ENCODE measurements at places on chromosomes 1 and 21.

DNA sequence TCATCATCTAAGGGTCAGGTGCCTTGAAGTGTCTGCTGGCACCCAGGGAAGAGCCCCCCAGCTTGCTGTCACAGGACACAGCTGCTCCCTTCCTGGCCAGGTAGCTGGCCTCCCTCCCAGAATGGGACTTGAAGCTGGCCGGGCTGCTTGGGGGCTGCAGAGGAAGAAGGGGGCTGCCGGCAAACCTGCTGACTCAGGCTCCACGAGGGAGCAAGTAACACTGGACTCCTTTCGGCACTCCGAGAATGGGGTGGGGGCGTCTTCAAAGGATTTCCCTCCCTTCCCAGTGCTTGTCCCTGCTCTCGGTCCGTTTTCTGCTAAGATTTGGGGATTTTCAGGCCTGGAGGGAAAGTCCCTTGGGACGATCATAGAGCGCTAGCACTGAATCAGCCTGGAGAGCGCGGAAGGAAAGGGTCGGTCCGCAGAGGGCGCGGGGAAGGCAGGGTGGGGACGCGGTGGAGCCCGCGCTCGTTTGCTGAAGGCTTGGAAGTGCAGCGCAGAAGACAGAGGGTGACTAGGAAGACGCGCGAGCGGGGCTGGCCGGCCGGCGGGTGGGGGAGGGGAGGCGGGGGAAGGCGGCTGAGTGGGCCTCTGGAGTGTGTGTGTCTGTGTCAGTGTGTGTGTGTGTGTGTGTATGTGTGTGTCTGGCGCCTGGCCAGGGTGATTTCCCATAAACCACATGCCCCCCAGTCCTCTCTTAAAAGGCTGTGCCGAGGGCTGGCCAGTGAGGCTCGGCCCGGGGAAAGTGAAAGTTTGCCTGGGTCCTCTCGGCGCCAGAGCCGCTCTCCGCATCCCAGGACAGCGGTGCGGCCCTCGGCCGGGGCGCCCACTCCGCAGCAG lies at the start of gene CSF1:
Gene CSF1 (plus strand): TSS at position 727 of the 840 bp plus-strand sequence. CDS start 175 bp downstream, outside the sequence.
- DNase-seq, result peak; percentile 21

DNA sequence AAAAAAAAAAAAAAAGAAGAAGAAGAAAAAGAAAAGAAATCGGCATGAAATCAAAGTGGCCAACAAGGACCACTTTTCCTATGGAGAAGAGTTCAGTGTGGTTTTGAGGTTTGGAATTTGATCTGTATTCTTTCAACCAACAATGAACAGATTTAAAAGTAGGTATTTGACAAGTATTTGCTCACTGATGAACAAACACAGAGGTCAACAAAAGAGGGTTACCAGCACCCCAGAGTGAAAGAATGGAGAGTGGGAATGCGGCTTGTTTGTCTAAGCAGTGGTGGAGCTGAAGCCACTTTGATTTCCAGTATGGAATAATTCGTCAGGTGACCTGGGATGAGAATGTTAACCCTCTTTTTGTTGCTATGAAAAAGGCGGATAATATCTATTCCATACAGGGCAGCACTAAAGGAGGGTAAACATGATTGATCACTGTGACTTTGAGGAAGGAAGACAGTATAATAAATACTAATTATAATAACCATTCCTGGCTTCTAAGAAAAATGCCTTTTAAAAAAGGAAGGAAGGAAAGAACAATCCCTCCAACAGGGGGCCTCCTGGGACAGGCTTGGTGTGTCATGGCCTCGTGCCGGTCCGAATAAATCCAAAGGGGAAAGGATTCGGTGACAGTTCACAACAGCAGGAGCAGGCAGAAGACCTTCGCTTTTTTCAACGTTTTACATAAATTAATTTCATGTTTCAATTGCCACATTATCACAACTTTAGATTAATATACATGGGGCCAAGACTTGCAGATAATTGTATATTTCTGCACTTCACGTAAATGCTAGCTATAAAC lies 37.2 kb upstream of the SIM2 start:
- DNase-seq, result peak; percentile 44

DNA sequence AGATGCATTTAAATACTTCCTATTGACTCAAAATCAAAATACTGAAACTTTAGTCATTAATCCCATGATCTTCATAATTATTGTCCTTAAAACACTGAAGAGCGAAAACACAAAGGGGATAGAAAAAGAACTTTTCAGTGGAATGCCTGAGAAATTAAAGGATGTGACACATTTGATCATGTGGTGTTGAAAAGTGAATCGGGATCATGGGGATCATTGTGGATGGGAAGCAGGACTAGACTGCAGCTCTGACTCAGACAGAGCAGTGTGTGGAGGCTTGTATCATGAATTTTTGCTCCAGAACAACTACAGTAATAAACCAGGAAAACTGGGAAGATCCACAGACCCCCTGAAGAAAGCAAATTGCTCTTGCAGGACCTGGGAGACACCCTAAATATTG lies 161.1 kb upstream of the CXADR start:
- no peak for DNase-seq

- DNase-seq, result no peak
Observed at GRCh38 chr1:18931730-18932129, 24.7 kb downstream of the IFFO2 start.

DNA sequence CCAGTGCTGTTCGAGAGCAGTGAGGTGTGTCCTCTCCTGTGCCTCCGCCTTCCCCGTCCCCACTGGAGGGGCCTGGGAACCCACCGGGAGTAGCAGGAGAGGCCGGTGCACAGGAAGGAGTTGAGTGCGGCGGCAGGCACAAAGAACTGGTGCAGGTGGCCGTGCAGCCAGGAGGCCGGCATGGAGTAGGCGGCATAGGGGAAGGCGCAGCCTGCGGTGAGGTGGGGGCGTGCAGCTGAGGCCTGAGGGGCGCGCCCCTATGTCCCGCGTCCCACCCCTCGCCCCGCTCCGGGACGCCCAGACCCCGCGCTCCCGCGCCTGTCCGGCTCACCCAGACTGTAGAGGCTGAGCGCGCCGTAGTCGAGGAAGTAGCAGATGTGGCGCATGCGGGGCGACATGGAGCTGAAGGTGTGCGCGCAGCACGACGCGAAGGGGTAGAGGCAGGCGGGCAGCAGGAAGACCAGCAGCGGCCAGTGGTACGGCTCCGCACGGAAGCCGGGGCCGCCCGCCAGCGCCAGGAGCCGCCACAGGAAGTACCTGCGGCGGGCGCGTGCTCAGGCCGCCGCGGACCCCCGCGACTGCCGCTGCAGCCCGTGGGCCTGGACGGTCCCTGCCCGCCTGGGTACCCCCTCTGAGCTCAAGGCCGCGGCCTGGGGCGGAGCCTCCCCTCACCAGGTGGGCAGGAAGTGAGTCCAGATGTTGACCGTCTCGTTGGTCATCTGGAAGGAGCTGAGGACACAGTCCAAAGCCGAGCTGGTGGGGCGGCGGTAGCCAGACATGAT lies 2.2 kb downstream of the PAQR6 start:
- DNase-seq, result no peak

DNA sequence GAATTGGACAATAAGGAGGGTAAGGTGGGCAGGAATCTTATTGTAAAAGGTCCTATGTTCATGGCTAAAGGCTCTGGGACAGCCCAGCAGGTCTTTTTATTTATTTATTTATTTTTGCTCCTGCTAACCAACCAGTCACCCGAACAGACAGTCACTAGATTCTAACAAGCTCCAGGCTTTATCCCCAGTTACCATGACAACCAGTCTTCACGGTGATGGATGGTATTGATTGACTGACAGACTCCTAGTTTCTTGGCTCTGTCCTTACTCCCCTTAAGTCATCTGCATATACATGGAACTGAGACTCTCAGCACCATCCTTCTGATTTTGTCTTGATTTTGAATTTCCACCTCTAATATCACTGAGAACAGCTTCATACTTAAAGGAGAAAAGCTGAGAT lies 44.3 kb downstream of the C8A start:
- DNase-seq, result no peak

- DNase-seq, result no peak
Observed at GRCh38 chr1:7644961-7645750, 125.9 kb upstream of the VAMP3 start.
